HCT116 (cell line): ENCODE measurements at places on chromosomes 3 and 15. TPM values are rescaled to one million over a fixed set of nuclear protein-coding genes. Genes with fewer than 3 reads are reported as not detected.

- DNase-seq, result no peak
These were observed 140.6 kb upstream of the SLITRK3 start for GRCh38 chr3:165336786-165337185.

GRCh38 chr3:127775398-127776109 lies 46.8 kb downstream of the MGLL start:
- DNase-seq, result no peak

The PRSS50 gene
- total RNA-seq, result not detected

- DNase-seq, result no peak
These were observed 48.6 kb upstream of the NEDD4 start for GRCh38 chr15:56042031-56042430.

- no peak for DNase-seq
These were observed 63.0 kb upstream of the SMAD3 start for GRCh38 chr15:67002368-67002767.

GRCh38 chr3:141114179-141114745 lies 63.1 kb downstream of the SPSB4 start:
- DNase-seq, result no peak

DNA sequence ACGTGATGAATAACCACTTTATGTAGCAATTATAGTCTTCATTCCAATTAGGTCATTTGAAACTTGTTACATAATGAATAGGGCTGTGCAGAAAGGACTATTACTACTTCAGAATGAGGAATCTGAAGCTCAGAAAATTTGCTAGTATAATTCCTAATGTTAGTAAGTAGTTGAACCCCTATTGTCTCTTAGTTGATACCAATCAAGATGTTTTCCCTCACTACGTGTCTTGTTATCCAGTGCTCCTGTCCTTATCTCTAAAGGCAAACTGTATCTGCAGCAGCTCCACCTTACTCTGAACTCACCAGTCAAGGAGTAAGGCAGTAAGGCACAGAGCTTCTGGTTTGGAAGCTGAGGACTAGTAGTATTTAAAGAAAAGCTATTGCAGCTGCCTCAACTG lies 32.0 kb downstream of the RAB11A start:
- no peak for DNase-seq

The APOD gene
- 0.76 TPM for total RNA-seq

DNA sequence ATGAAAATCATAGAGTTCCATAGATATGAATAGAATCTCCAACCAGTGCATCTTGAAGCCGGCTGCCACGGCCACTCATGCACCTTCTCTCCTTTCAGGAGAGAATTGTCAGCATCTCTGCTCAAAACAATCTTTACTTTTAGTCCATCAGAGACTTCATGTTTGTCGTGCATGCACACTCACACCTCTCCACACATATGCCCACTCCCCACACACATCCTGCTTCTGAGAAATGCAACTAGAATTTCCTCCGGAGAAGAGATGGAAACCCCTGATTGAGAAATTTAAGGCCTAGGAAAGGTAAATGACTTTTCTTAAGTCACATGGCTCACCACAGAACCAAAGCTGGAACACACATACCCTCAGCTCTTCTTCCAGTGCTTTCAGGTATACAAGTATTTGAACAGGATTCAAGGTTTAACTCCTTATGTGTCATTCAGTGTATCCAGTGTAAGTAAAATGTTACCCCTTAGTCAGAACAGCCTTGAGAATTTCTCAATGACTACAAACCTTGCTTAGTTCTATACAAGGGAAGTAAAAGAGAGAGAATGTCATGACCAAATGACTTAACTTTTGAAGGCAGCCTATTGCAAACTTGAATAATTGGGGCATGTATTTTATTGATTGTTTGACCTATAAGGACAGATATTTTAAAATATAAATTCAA lies 69.1 kb upstream of the TSEN2 start:
- no peak for DNase-seq

GRCh38 chr15:23648920-23649515 lies 1.4 kb upstream of the MAGEL2 start:
- no peak for DNase-seq

DNA sequence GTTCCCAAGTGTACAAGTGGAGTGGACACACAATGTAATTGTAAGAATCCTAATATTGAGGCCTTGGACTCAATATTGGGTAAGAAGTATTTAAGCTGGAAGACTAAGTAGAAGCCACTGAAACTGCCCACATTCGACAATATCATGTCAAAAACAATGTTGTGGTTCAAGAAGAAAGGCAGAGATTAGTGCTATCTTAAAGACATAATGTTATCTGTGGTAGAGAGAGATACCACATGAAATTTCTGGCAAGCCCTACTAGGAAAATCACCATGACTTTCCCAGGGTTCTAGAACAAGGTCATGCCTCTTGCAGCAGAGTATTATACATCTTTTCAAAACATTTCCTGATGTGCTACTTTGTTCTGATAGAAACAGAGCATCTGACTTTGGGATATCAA lies 192.6 kb downstream of the RAP2B start:
- DNase-seq, result no peak
